ENCODE measurements at places on chromosomes 11 and 22.
A peak's percentile ranks its signal among the peaks of the same experiment; 100 is the strongest.

DNA sequence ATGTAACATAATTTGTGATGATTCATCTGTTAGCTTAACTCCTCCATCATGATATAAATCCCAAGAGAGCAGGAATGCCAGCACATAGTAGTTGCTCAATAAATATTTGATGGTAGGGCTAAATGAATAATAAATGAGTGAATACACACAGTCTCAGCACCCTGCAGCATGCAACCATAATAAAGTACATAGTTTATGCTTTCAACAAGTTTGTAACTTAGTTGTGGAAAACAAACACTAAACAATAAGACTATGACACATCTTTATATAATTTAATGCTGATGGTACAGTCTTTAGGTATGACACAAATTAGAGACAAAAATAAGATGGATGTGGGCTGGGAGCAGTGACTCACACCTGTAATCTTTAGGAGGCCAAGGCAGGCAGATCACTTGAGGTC lies 3.8 kb downstream of the ALKBH8 start:
- no peak for DNase-seq

DNA sequence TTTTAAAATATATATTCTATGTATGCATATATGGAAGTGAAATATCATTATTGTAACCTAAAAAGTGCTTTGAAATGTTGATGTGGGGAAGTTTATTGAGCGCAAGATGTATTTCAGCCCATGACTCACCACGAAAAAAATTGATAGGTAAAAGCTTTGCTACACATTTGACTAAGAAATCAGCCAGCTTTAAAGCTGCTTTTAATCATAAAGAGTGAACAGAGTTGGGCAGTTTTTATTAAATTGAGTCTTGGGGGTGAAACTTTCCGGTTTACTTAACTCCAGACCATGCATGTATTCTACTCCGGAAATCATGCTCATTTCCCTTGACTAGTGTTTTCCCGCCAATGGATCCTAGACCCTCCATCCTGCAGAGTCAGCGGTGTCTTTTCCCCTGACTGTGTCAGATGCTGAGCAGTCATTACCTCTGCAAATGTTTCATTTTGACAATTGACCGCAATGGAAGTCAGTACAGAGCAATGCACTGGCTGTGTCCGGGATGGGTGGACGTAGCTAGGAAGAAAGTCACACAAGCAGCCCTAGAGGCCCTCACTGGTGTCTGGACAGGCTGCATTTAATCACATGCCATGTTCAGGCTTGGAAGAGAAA lies 47.2 kb upstream of the MPEG1 start:
- no peak for DNase-seq

GRCh38 chr11:129694538-129694937 lies 121.1 kb upstream of the TMEM45B start:
- DNase-seq = peak; percentile 9

DNA sequence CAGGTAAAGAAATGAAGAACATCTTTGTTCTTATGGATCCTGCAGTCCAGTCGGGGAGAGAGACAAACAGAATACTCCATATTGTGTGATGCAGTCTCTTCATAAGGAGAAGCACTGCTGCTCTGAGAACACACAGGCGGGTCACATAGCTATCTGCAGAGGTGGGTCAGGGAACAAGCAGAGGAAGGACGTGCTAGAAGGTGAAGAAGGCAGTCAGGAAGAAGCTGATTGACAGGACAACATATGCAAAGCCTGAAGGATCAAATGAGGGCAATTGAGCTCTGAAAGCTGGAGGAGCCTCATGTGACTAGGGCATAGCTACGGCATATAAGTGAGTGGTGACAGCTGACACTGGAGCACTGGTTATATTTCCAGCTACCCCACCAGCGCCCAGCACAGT lies 122.5 kb downstream of the OPCML start:
- DNase-seq = no peak

DNA sequence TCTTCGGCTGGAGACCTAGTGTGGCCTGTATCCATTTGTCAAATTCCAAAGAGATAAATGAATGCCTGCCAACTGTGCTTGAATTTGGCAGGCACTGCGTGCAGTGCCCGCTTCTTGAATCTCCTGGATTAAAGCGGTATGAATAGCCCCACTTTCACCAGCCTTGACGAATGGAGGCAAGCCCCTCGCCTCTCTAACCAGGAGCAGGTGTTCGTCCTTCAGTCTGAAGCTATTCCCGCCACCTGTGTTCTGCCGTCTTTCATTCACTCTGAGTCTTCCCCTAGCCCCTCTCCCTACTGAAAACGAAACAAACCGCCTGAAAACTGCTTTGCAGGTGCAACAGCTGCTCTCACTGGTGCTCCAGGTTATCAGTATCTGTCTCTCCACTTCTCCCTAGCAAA lies 11.2 kb downstream of the NLRP14 start:
- DNase-seq = no peak

- DNase-seq = no peak
Measured at GRCh38 chr11:66915046-66915832, 42.9 kb downstream of the PC start.

GRCh38 chr22:20118300-20119020 lies 1.4 kb upstream of the TRMT2A start:
- no peak for DNase-seq

- no peak for DNase-seq
Measured at GRCh38 chr11:78414321-78415051, 3.1 kb downstream of the GAB2 start.

- DNase-seq = peak; percentile 85
Measured at GRCh38 chr11:3824714-3825472, 15.9 kb downstream of the RHOG start.

DNA sequence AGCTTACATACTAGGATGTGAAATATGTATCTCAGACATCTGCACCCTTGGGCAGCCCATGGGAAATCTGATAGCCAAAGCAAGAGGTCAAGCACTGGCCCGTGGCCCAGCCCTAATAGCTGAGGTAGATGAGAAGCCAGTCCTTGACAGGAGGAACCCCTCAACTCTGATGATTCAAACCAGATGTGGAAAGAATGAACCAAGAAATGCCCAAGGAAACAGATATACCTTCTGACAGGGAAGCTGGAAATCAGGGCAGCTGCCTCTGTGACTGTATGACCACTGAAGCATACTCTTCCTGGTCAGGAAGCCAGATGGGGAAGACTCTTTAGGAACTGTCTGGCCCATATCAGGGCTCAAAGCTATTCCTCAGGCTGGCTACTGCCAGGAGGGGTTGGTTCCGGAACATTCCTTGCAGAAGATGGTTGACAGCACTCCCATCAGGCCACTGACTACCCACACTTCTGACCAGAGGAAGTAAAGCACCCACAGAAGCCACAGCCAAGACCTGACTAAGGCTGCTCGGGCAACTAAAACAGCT lies 124.2 kb downstream of the SWAP70 start:
- no peak for DNase-seq

DNA sequence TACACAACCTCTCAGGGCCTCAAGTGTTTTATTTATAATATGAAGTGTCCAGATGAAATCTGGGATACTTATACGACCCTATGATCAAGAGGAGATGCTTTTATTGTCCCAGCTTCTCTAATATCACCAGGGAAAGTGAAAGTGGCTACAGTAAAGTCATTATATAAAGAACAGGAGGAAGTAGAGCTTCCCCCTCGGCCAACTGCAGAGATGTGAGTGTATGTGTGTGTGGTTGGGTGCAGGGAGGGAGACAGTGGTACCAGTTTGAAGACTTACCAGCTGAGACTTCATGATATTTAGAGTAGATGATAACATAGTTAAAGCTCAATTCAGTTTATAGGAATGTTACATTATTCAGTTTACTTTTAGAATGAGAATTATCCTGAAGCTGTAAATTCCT lies 373.6 kb upstream of the DDI1 start:
- no peak for DNase-seq

GRCh38 chr22:20238536-20238900 lies 29.6 kb downstream of the RTN4R start:
- peak; percentile 72 for DNase-seq

- DNase-seq = no peak
Measured at GRCh38 chr11:117438371-117439000, 110.8 kb downstream of the CEP164 start.

DNA sequence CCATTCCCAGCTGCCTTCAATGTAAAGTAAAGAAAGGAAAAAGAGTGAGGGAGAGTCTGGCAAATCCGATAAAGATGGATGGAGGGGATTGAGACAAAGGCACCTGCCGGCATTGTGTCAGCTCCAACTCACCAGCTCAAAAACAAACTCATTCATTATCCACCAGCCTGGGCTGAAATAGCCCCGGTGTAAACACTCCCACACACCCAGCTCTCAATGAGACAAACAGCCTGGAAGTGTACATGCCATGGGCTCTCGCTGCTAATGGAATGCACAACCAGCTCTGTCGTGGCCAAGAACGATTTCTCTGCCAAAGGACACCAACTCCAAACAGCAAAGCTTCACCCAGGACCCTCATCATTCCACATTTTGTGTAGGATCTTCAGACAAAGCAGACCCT lies 89.3 kb upstream of the OPCML start:
- no peak for DNase-seq

DNA sequence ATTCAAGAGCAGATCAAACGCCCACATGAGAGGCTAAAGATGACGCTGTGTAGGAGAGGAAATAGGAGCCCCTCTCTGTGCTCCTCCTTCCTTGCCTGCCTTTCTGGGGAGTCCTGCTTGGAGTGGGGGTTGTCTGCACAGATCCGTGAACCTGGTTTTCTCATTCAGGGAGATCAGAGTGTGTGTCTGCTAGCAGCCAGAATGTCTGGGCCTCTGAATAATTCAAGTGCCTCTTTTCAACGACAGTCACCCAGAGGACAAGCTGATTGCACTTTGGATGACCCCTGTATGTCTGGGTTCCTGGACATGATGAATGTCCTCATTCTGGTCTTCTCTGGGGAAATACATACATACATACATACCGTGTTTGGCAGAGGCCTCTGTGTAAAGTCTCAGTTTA lies 592.5 kb upstream of the B3GAT1 start:
- no peak for DNase-seq

- DNase-seq = peak; percentile 29
Measured at GRCh38 chr11:128553662-128554362, 33.5 kb downstream of the ETS1 start.

DNA sequence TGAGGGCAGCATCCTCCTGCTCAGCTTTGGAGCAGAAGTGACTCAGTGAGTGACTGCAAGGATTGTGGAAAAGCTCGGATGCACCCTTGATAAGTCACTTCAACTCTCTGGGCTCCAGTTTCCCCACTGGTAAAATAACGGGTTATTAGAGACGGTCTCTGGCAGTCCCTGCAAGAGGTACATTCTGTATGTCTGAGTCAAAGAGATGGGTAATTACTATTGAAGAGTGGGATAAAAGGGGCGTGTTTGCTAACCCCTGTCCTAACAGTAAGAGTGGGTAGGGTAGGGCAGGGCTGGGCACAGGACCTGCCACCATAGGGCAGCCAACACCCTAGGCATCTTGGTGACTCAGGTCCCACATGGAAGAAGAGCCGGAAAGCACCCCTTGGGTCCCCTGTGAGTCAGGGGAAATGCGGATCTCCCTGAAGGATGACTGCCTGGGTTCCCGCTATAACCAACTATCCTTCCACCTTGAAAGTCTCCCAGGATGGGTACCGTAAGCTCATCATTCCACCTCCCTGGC lies 7.3 kb upstream of the AHNAK start:
- DNase-seq = no peak
